ENCODE measurements at places on chromosomes 12 and 14.

DNA sequence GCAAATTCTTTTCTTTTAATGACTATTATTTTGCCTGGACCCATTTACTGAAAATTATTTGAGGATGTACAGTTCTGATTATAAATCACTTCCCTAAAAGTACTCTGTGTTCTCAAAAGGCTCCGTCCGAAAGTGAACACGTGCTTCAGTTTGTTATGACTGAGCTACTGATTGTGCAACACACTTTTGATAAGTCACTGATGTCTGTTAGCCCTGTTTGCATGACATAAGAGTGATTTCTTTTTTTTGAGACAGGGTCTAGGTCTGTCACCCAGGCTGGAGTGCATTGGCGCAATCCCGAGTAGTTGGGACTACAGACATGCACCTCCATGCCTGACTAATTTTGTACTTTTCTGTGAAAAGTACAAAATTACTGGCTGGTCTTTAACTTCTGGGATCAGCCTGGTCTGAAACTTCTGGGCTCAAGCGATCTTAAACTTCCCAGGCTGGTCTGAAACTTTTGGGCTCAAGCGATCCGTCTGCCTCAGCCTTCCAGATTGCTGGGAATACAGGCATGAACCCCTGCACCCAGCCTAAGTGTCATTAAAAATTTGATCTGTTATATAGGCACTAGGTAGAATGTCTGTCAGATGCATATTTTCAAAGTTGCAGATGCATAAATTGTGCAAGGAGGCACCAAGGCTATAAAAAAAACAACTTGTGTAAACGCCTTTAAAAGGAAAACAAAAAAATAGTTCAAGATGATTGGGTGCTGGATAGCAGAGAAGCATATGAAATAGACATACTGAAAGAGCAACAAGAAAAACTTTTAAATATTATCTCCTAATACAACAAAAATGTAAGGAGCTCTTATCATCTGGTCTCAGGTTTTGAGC is 111.5 kb downstream of the SRGAP1 start:
- DNase-seq = no peak

DNA sequence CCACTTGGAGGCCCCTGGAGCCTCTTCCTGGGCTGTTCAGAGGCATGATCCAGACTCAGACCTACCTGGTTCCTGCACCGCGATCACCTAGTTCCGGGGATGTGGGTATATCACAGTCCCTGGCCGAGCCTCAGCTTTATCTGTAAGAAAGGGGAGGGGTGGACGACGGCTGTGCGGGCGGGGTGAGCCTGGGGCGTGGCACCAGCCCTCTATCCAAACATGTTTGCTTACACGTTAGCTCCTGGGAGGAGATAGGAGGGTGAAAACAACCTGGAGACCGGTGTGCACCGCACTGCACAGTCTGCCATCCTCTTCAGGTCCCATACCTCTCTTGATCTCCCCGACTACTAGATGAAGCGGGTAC is 1.2 kb downstream of the ANKRD9 start:
- no peak for DNase-seq

- no peak for DNase-seq
Measured at GRCh38 chr14:64766430-64767151, 62.4 kb downstream of the PLEKHG3 start.

GRCh38 chr12:5505116-5505515 is 73.2 kb downstream of the NTF3 start:
- no peak for DNase-seq

DNA sequence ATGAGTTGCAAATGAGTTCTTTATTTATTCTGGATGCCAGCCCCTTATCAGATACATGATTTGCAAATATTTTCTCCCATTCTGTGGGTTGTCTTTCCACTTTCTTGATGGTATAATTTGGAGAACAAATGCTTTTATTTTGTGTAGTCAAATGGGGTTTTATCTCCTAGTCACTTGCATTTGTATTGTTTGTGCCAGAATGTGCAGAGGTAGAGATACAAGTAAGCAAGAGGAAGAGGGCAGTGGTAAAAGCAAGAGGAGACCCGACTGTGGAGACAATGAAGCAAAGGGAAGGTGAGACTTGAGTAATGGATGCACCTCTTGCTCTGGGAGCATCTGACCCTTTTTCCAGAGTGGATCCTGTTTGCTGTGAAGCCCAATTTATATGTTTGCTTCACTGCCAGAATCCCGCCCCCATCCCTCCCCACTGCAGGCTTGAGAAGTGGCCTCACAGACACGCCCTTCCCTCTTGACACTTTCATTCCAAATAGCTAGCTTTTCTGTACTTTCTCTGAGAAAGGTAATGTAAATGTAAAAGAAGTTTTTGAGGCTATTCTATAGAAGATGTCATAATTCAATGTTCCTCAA is 786 bp upstream of the PFKM start:
- DNase-seq = no peak

DNA sequence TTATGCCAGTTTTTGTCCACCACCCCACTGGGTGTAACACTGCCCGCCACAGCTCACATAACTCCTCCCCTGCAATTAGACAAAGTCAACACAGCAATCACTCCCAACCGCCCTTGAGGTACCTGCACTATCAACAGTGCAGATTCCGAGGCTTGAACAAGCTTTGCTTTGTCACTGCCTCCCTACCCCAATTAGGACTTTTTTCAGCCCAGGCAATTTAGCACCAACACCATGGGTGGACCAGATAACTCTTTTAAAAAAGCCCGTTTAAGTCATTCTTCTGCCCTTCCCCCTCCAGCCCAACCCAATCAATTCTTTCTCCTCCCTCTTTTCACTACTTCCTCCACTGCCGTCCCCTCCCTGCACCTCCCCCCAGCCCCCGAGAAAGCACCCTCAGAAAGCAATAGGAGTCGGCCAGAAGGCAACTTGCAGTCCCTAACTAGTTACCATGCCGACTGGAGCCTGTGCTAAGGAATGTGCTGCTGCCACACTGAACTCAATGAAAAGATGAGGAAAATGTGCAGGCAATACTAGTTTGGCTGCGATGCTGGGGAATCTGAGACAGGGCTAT is 45.7 kb upstream of the OTX2 start:
- no peak for DNase-seq

All from HFFc6 (cell line).